ENCODE measurements at places on chromosomes 11 and 22. TPM values are rescaled to one million over a fixed set of nuclear protein-coding genes. Genes with fewer than 3 reads are reported as not detected.

The TLCD5 gene
- 4.9 TPM for polyA plus RNA-seq

The IL17REL gene
- not detected for polyA plus RNA-seq

The TIGD3 gene
- polyA plus RNA-seq = 0.95 TPM

DNA sequence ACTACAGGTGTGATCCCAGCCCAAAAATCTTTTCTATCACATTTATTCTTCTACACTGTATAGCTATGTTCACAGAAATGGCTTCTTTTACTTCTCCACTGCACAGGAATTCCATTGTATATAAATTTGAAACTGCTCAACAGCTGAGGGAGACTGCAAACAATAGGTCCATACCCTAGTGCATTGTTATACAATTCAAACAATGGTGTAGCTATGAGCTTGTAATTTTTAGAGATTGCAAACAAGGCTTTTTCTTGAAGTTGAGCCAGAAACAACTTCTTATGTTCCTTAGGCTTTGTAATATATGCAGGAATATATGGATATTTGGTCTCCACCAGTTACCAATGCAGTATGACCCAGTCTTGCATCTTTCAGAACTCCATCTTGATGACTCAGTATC is 19.5 kb upstream of the SIK3 start:
- no peak for DNase-seq
- no peak overlapping the region for H3K4me3 ChIP-seq
- no peaks in the 10 kb centered on the region for H3K36me3 ChIP-seq
- H3K27ac ChIP-seq = no peak overlapping the region
- no peaks in the 10 kb centered on the region for H3K4me1 ChIP-seq
- H3K27me3 ChIP-seq = no peaks in the 10 kb centered on the region

The UBQLNL gene
- polyA plus RNA-seq = 0.32 TPM

The NNMT gene
- polyA plus RNA-seq = 91.9 TPM

- H3K27ac ChIP-seq = no peak overlapping the region
- no peaks in the 10 kb centered on the region for H3K36me3 ChIP-seq
Observed at GRCh38 chr22:20970939-20971657, 4.0 kb downstream of the AIFM3 start.

- no peak for DNase-seq
- no peak overlapping the region for H3K27ac ChIP-seq
- no peaks in the 10 kb centered on the region for H3K36me3 ChIP-seq
- H3K4me1 ChIP-seq = no peaks in the 10 kb centered on the region
Observed at GRCh38 chr11:24653901-24654300, 157.0 kb downstream of the LUZP2 start.

The LGALS12 gene
- polyA plus RNA-seq = 0.32 TPM

The PLA2G6 gene
- 26.6 TPM for polyA plus RNA-seq

GRCh38 chr11:34132261-34132965 is 27.0 kb downstream of the NAT10 start:
- no peaks in the 10 kb centered on the region for H3K27me3 ChIP-seq
- H3K36me3 ChIP-seq = peaks cover 5% of the 10 kb centered on the region
- no peak for DNase-seq

The SCUBE1 gene
- polyA plus RNA-seq = 2.3 TPM

- peaks cover 19% of the 10 kb centered on the region for H3K27me3 ChIP-seq
- H3K4me1 ChIP-seq = peaks cover 14% of the 10 kb centered on the region
- H3K27ac ChIP-seq = no peak overlapping the region
- H3K4me3 ChIP-seq = no peak overlapping the region
Observed at GRCh38 chr11:282171-282570, 4.0 kb downstream of the NLRP6 start.

GRCh38 chr11:61266602-61267001 is 25.6 kb downstream of the PGA5 start:
- no peak overlapping the region for H3K4me3 ChIP-seq
- no peaks in the 10 kb centered on the region for H3K36me3 ChIP-seq
- no peak for DNase-seq
- H3K4me1 ChIP-seq = no peaks in the 10 kb centered on the region

- H3K27ac ChIP-seq = no peak overlapping the region
- no peaks in the 10 kb centered on the region for H3K4me1 ChIP-seq
- no peak for DNase-seq
- no peak overlapping the region for H3K4me3 ChIP-seq
- no peaks in the 10 kb centered on the region for H3K27me3 ChIP-seq
Observed at GRCh38 chr11:95877291-95877690, 46.6 kb downstream of the MTMR2 start.

DNA sequence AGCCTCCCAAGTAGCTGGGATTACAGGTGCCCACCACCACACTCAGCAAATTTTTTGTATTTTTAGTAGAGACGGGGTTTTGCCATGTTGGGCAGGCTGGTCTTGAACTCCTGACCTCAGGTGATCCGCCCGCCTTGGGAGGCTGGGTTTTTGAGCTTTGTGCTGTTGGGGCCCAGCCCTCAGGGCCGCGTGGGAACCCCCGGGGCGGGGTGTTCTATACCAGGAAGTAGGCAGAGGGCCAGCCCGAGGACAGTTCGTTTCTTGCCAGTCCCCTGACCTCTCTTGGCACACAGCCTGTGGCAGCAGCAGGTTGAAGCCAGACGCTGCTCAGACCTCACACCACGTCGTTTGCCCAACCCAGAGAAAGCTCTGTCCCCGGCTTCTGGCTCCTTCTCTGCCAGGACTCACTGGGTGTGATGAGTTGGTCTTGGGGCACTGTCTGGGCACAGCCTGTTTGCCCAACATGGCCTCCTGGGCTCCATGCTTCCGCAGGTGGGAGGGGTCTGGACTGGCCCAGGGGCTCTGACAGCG is 24.9 kb upstream of the CHKA start:
- H3K4me3 ChIP-seq = no peak overlapping the region
- H3K27ac ChIP-seq = peak overlapping the region; percentile 84
- DNase-seq = no peak
- no peaks in the 10 kb centered on the region for H3K4me1 ChIP-seq
- H3K27me3 ChIP-seq = no peaks in the 10 kb centered on the region
- H3K36me3 ChIP-seq = no peaks in the 10 kb centered on the region

- DNase-seq = no peak
- H3K4me1 ChIP-seq = peaks cover 6% of the 10 kb centered on the region
- H3K27ac ChIP-seq = peak overlapping the region; percentile 3
- H3K27me3 ChIP-seq = no peaks in the 10 kb centered on the region
- H3K36me3 ChIP-seq = no peaks in the 10 kb centered on the region
Observed at GRCh38 chr22:33271390-33272161, 213.4 kb upstream of the SYN3 start.

- H3K36me3 ChIP-seq = no peaks in the 10 kb centered on the region
- H3K4me3 ChIP-seq = no peak overlapping the region
- no peaks in the 10 kb centered on the region for H3K27me3 ChIP-seq
- H3K4me1 ChIP-seq = no peaks in the 10 kb centered on the region
- DNase-seq = peak; percentile 95
Observed at GRCh38 chr11:78961937-78962701, 387.5 kb upstream of the NARS2 start.

GRCh38 chr22:36738416-36739020 is 35.0 kb upstream of the CACNG2 start:
- H3K36me3 ChIP-seq = no peaks in the 10 kb centered on the region
- H3K27ac ChIP-seq = no peak overlapping the region
- no peaks in the 10 kb centered on the region for H3K27me3 ChIP-seq
- H3K4me3 ChIP-seq = no peak overlapping the region
- H3K4me1 ChIP-seq = no peaks in the 10 kb centered on the region

- no peaks in the 10 kb centered on the region for H3K4me1 ChIP-seq
- H3K4me3 ChIP-seq = no peak overlapping the region
- no peaks in the 10 kb centered on the region for H3K27me3 ChIP-seq
- no peak for DNase-seq
- no peak overlapping the region for H3K27ac ChIP-seq
- H3K36me3 ChIP-seq = no peaks in the 10 kb centered on the region
Observed at GRCh38 chr11:57416436-57416835, 10.5 kb downstream of the SLC43A3 start.

Data from kidney (tissue), 22 donors.